NCI-H1436 (cell line): ENCODE measurements at places on chromosomes 5 and 9.
A peak's percentile ranks its signal among the peaks of the same experiment; 100 is the strongest.

GRCh38 chr5:22709743-22710142, 143.4 kb downstream of the CDH12 start:
- no peak for DNase-seq

DNA sequence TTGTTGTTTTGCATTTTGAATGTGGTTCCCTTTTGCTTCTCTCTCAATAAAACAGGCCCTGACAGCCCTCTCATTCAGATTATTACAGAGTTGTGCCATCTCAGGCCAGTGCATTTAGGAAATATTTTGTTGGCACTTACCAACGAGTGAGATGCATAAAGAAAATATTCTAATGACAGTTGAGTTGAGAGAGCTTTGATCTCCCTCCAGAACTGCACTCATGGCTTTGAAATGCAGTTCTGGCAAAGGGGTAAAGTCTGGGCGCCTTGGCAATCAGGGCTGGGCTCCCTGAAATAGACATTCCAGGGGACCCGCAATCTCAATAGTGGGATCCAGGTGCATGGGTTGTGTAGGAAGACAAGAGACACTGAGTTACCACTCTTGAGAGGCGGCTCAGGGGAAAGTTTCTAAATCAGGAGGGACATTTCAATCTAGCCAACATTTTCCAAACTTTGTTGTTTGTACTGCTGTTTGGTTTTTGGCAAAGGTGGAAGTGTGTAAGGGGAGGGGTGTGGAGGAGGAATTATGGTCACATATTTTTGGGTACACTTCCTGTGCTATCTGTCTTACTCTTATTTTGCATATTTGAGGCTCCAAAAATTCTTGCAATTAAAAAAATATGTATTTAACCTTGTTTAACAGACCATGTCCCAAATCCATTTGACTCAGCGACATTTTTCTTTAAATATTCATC, 48.8 kb downstream of the PAPPA start:
- DNase-seq: no peak

GRCh38 chr5:159198063-159199036, 11.0 kb downstream of the RNF145 start:
- DNase-seq: no peak

DNA sequence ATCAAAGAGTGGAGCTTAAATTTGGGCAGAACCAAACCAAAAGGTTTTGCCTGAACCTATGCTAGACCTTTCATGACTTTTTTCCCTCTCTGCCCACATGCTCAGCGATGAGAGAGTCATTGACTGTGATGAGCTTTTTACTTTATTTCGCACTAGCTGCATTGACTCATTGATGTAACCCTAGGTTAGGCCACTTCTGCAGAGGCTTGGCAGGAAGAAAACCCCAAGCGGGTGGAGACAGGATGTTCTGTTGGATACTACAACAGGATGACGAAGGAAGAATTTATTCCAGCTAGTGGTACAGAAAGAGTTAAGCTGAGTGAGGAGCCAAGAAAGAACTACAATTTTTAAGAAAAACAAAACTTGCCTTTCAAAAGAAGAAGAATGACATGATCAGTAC, 18.4 kb downstream of the AGXT2 start:
- no peak for DNase-seq

- peak; percentile 28 for DNase-seq
These were observed 140.1 kb upstream of the FBXL17 start for GRCh38 chr5:108521841-108522506.
